ENCODE measurements at places on chromosomes 5 and 9.
A peak's percentile ranks its signal among the peaks of the same experiment; 100 is the strongest.

- DNase-seq, result no peak
Measured at GRCh38 chr5:149264439-149265067, 7.1 kb upstream of the AFAP1L1 start.

DNA sequence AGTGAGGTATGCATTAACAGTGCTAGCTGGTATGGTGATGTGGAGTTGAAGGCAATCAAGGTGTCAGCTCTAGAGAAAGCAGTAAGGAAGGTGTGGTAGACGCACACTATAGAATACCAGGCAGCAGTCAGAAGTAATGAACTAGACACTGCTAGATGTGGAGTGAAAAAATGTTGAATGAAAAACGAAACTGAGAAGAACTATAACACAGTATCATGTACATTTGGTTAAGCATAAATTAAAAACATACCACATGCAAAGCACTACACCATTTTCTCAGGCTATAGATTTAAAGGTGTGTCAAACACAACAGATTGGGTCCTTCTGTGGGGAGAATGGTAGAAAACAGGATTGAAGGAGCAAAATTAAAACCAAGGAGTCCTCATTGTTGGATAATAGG lies 15.4 kb downstream of the ZNF622 start:
- no peak for DNase-seq

DNA sequence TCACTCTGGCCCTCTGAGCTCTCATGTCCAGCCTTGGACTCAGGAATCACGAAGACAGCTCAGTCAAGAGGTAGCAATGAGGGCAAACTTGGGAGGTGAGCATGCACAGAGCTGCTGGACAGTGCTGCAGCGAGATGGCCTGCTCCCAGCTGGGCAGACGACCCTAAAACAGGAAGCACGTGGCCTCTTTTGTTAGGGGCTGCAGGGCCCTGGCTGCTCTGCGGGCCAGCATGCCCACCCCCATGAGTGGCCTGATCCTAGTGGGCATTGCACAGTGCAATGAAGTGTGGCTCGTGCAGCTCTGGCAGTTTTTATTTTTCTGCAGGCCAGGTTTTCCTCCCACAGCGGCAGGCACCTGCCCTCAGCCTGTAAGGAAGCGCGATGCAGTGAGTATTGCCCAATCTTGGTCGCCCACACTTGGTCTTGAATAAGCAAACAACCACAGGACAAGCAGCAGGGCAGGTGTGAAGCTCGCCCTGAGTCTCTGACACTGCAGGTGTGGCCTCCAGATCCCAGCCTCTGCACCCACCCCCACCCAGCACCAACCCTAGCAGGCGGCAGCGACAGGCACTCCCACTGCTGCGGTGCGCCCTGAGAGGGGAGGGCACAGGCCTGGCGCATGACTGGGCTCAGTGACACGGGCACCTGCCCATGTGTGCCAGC lies 60.8 kb downstream of the SEMA4D start:
- DNase-seq, result no peak

DNA sequence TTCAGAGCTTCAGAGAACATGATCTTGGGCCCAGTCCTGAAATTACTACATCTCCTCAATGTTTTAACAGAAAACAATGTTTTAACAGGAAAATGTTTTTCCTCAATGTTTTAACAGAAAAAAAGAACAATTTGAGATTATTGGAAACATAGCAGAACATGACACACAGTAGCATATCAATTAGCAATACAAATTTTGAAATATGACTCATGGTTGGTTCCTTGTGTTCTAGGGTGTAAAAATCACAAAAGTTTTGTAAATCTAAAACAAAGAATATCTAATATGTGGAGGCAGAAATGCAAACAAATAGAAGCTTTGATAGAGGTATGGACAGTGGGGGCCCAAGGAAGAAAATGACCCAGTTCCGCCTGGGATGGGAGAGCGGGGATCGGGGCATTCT lies 22.8 kb upstream of the ARSB start:
- no peak for DNase-seq

DNA sequence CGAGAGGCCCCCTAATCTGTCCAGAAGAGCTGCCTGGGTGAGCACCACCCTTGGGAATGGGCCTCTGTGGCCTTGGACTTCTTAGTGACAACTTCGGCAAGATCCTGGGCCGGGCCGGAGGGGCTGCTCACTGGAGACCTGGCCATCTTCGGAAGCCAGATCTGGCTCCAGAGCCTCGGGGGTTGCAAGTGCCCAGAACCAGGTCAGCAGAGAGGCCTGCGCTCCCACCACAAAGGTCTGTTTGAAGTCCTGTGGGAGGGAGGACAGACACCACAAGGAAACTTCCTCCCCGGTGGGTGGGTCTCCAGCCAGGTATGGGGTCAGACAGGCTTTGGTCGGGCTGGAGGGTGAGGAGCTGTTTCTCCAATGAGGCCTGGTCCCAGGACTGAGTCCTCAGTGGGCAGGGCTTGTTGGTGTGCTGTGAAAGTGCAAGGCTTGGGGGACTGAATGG lies 86.1 kb downstream of the DAB2IP start:
- DNase-seq, result no peak

GRCh38 chr9:11319538-11319937 lies 706.7 kb upstream of the PTPRD start:
- DNase-seq, result peak; percentile 62

GRCh38 chr9:127358023-127358535 lies 38.9 kb upstream of the SLC2A8 start:
- DNase-seq, result no peak

- DNase-seq, result no peak
Measured at GRCh38 chr9:89935801-89936200, 331.0 kb downstream of the GADD45G start.

DNA sequence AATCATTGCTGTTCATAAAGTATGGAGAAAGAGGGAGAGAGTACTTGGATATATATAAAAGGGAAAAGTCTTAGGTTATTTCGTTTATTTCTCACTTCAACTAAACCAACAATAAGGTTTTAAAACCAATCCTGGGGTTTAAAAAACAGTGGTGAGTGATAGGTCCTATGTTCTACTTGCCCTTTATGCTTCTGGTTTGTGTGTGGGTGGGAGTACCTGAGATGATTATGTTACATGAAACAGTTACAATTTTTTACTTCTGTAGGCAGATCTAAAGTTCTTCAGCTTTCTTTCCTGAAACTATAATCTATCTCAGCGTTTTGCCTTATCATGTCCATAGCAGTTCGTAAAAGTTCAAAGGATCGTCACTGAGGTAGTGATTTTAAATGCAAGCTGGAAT lies 49.2 kb downstream of the STX17 start:
- no peak for DNase-seq

GRCh38 chr9:113583511-113584427 lies 120.2 kb downstream of the RGS3 start:
- DNase-seq, result no peak

- DNase-seq, result no peak
Measured at GRCh38 chr5:39608024-39608423, 183.2 kb upstream of the DAB2 start.

- no peak for DNase-seq
Measured at GRCh38 chr5:749101-749670, 35.3 kb downstream of the ZDHHC11B start.

DNA sequence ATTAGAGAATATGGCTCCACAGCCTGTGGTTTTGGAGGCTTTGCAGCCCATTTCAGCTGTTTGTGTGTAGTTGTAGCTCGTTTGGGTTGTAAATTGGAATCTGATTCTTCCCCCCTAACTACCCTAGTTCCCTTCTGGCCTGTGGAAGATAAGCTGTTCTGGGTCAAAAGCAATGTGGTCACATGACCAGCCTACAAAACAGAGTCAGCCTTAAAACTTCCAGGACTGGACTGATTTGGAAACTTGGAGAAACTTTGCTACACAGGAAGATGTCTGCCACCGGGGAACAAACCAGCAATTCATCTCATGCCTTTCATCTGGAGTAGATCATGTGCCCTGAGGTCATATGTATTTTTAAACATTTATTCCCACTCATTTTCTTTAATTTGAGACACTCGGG lies 83.8 kb downstream of the DAPK1 start:
- no peak for DNase-seq

- DNase-seq, result no peak
Measured at GRCh38 chr5:93746406-93747056, 5.1 kb upstream of the POU5F2 start.
